Mesothelial cell of epicardium (in vitro differentiated cells): ENCODE measurements at places on chromosomes 3 and 15.

- H3K36me3 ChIP-seq: no peaks in the 10 kb centered on the region
- H3K27me3 ChIP-seq: peaks cover 66% of the 10 kb centered on the region
- H3K4me1 ChIP-seq: no peaks in the 10 kb centered on the region
- DNase-seq: no peak
Measured at GRCh38 chr3:134807189-134807588, 12.1 kb downstream of the EPHB1 start.

DNA sequence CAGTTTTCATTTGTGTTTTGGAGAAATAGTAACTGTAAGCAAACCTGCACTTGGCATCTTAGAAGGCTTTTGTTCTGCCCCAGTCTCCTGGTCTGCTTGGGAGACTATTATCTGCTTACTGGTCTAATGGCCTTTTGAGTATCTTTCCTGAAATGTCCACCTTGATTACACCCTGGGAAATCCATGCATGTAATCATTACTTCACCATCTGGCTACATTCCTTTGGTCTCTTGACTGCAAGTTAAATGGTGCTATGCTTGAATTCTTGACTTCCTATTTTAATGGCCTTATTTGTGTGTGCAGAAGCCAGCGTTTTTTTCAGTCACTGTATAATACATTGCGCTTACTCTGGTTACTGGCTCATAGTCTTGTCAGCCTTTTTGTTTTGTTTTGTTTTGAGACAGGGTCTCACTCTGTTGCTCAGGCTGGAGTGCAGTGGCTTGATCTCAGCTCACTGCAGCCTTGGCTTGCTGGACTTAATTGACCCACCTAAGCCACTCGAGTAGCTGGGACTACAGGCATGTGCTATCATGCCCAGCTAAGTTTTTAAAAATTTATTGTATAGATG lies 30.0 kb downstream of the CHD2 start:
- no peak overlapping the region for H3K4me3 ChIP-seq
- peak overlapping the region; percentile 76 for H3K27ac ChIP-seq
- no peaks in the 10 kb centered on the region for H3K27me3 ChIP-seq
- no peak for DNase-seq

DNA sequence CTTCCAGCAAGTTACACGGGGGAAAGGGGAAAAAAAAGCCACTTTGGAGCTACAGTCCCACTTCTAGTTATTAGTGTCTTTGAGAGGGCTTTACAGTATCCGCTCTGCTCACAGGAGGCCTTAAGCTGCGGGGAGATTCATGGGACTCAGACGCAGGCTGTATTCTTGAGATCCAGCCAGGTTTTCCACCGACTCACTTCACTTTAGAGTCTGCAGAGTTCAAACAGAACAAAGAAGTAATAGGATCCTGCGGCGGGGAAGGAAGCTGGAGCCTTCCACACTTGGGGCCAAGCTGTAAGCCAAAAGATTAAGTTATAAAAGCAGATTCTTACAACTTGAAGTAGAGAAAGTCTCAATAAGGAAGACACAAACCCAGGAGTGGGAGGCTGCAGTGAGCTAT lies 60.2 kb upstream of the FAM174B start:
- DNase-seq: no peak
- H3K4me1 ChIP-seq: peaks cover 17% of the 10 kb centered on the region
- H3K4me3 ChIP-seq: peak overlapping the region; percentile 16
- H3K36me3 ChIP-seq: peaks cover 14% of the 10 kb centered on the region
- H3K27me3 ChIP-seq: peaks cover 2% of the 10 kb centered on the region

DNA sequence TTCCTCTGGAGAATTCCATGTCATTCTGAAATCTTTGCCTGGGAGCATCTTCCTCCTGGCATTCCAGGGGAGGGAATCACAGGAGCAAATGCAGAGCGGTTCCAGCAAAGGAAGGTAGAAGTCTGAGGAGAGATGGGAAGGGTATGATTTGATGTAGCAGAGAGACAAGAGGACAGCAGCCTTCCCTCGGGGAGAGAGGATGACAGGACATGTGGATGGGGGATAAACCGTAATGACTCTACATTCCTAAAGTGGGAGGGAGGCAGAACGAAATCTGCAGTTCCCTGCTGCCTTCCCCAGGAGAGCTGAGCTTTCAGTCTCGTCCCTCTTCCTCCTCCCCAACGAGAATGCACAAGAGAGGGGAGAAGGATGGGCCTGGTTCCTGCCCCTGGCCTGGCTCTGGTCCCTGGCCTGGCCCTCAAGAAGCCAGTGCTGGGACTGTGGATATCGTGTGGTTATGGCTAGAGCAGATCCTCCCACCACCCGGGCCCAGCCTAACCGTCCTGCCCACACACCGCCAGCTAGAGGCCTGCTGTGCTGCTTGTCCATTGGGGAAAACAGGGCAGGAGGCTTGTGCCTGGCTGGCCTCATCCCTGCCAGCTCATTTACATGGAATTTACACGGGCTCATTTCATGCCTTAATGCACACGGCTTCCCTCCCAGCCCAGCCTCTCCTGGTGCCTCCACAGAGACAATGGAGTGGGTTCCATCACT lies 26.6 kb downstream of the SEMA7A start:
- DNase-seq: no peak
- H3K36me3 ChIP-seq: no peaks in the 10 kb centered on the region
- H3K27ac ChIP-seq: peak overlapping the region; percentile 68
- H3K4me1 ChIP-seq: peaks cover 29% of the 10 kb centered on the region

DNA sequence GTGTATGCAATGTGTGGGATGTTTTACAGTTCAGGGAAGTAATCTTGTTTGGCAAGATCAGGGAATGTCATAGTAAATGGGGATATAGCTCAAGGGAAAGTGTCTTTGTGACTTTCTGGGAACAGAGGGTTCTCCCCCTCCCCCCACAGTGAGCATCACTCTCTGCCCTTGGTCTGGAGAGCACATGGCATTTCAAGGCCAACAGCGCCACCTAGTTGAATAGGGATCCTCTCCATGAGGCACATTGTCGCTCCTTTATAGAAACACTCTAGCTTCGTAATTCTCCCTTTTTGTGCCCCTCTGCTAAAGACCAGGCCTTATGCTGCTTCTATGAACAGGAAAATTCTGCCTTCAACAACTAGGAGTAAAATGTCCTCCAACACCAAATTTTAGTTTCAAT lies 37.1 kb upstream of the ARNT2 start:
- no peak overlapping the region for H3K27ac ChIP-seq
- H3K27me3 ChIP-seq: peaks cover 15% of the 10 kb centered on the region
- H3K4me3 ChIP-seq: no peak overlapping the region
- no peak for DNase-seq

DNA sequence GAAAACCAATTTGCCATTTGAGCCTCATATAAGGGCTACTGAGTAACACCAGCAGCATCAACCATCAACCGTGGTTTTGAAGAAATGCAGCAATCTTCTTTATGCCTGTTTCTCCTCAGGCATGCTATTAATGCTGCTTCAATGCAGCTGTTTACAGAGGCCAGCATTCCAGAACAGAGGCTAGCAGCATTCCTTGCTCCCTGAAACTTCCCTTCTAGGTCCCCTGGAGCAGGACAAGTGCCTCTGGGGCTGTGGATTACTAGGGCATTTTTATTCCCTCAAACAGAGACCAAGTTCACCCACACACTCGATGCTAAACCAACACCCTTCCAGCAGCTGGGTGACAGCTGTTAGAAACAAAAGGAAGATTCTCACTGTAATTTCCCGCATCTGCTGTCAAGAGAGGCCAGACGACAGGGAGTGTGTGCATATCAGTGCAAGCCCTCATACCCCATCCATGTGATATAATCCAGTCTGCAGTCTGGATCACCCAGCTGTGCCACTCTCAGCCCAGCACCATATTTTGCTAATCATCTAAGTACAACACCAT lies 57.5 kb downstream of the HOMER2 start:
- H3K4me3 ChIP-seq: no peak overlapping the region
- no peaks in the 10 kb centered on the region for H3K36me3 ChIP-seq
- no peaks in the 10 kb centered on the region for H3K27me3 ChIP-seq
- H3K27ac ChIP-seq: no peak overlapping the region
- peaks cover 18% of the 10 kb centered on the region for H3K4me1 ChIP-seq
- no peak for DNase-seq

DNA sequence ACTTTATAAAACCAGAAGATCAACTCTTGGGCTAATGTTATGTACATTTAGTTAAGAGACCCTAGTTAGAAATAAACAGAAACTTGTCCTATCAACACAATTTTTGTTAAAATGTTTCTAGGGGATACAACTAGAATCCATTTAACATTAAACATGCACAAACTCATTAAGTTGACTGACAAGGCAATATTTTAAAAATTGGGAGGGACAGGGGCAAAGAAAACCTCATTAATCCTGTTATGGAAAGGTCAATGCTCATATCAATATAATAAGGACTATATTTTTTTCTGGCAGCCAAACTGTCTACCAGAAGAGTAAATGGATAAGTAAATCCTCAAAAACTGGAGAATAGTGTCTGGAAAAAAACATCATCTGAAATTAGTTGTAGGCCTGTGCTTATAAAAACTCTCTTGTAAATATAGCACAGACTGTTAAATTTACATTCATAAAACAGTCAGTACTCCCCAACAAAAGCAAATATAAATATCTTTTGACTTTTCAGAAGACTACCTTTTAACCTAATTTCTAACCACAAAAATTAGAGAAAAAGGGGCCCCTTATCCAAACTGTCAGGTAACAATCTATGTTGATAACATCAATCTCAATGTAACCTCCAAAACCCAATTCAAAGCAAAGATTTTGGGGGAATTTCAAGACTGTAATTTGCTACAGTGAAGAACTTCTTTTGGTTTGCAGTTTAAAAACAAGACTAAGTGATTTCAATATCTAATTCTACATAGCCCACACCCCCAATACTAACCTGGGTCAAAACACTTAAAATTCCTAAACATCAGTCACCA lies 4.2 kb downstream of the TRA2B start:
- DNase-seq: no peak
- H3K27me3 ChIP-seq: no peaks in the 10 kb centered on the region
- H3K27ac ChIP-seq: peak overlapping the region; percentile 86
- peaks cover 5% of the 10 kb centered on the region for H3K36me3 ChIP-seq

- H3K27ac ChIP-seq: peak overlapping the region; percentile 64
- H3K4me3 ChIP-seq: no peak overlapping the region
- H3K36me3 ChIP-seq: no peaks in the 10 kb centered on the region
- DNase-seq: no peak
- H3K27me3 ChIP-seq: no peaks in the 10 kb centered on the region
Measured at GRCh38 chr15:31031471-31032067, 40.1 kb upstream of the MTMR10 start.

DNA sequence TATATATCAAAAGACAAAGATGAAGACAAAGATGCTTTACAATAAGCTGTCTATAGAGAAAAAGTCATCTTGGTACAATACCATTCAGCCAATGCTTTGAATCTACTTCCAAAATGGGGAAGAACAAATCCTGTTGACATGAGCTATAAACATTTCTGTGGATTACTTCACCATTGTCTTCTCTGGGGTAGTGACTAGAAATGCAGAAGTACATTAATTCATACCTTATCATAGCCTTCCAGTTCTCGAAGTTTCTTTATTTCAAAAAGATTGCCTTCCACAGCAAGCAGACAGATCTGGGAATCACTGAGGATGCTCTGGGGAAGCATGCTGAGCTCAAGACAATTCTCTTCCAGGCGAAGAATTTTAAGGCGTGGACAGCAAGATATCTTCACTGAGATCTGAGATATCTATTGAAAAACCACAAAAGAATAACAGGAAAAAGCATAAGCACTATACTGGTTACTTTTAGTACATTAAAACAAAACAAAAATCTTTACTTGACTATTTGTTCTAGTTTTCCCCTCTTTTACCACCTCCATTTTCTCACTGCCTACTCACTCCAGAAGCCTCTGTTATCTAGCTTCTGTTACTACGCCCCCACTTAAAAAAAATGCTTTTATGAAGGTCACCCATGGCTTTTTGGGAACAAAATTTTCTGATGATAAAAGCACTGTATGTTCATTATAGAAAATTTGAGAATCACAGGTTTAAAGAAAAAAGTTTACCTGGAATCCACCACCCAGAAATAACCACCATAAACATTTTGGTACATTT lies 3.6 kb downstream of the LRRC57 start:
- peaks cover 8% of the 10 kb centered on the region for H3K36me3 ChIP-seq
- DNase-seq: no peak
- H3K27ac ChIP-seq: no peak overlapping the region

- DNase-seq: no peak
- H3K27me3 ChIP-seq: no peaks in the 10 kb centered on the region
- no peaks in the 10 kb centered on the region for H3K4me1 ChIP-seq
- H3K4me3 ChIP-seq: no peak overlapping the region
Measured at GRCh38 chr3:160774172-160774571, 18.1 kb downstream of the PPM1L start.

- H3K4me1 ChIP-seq: peaks cover 11% of the 10 kb centered on the region
- no peak overlapping the region for H3K27ac ChIP-seq
- DNase-seq: no peak
- H3K4me3 ChIP-seq: no peak overlapping the region
Measured at GRCh38 chr3:143163562-143164100, 44.1 kb downstream of the CHST2 start.
